ENCODE measurements at places on chromosomes 7 and 10.
A peak's percentile ranks its signal among the peaks of the same experiment; 100 is the strongest.

DNA sequence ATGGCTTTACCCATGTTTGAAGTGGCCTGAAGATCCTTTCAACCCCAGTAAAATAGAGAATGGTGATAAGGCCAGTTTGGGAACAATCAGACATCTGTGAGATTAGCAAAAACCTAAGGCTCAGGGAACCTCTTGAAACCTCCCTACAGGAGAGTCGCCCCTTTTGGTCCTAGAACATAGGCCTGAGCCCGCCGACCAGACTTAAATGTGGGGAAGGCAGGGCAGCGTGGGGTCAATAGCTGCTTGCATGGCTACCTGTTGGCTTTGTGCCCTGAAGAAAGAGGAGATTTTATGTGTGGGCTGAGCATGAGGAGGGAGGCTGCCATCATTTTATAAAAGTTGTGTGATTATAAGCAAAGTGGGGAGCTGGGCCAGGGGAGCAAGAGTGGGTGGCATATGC, 97.6 kb upstream of the TBX20 start:
- no peak for DNase-seq

DNA sequence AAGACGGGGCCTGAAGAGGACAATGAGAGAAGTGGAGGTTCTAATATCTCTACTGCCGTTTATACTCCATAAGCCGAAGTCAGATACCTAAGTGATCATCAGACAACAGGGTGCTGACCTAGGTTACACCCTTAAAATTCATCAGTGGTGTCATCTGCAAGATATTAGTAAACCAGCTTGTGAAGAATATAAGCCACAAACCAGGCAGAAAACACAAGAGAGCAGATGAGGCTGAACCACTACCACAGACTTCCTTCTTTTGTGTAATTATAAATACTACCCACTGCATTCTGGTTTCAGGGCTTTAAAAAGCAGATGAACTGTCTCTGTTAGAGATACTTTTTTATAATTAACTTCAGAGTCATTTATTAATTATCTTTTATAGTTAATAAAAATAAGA, 69.0 kb upstream of the LRRC17 start:
- DNase-seq, result no peak

DNA sequence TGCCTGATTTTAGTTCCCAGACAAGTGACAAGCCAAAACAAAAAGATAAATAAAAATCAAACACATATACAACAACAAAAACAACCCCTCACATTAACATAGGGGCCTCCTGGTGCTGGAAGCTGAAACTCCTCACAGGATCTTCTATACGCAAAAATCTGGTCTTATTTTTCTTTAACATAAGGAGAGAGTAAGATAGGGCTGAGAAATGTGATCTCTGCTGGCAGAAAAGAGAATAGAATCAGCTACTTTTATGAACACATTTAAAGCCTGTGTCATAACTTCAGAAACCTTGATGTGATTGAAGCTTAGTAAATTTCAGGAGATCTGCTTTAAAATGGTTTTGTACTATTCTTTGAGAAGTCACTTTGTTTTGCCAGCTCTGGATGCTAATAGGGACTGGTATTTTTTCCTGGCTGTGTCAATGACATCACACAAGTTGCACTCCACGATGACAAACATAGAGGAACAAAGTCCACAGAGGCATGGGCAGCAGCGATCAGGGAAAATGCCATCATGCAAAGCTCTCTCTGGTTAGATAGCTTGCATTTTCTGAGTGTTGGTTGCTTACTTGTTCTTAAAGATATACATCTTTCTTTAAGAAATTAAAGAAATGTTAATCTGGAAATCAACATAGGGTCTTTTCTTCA, 176.6 kb upstream of the SP4 start:
- no peak for DNase-seq

DNA sequence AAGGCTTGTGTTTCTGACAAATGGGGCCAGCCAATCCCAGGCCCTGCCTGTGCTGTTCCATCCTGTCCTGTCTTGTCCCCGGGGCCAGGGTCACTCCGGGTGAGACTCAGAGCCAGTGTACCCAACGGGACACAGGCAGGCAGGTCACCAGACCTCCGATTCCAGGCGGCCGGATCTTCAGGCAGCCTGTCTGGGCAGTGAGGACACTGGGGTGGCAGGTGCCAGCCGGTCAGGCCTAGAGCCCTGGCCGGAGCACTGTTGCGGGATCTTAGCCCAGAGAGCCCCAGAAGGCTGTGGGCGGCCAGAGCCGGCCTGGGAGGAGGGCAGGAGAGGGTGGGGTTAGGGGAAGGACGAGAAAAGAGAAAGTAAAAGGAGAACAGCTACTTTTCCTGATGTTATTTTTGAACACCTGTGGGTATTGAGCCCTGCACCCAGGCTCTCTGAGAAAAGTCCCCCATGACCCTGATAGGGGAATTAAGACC, 134.3 kb upstream of the TNRC18 start:
- DNase-seq, result peak; percentile 67

Measured in MCF 10A (cell line).